ENCODE measurements at places on chromosomes 12 and 14.
A peak's percentile ranks its signal among the peaks of the same experiment; 100 is the strongest.

DNA sequence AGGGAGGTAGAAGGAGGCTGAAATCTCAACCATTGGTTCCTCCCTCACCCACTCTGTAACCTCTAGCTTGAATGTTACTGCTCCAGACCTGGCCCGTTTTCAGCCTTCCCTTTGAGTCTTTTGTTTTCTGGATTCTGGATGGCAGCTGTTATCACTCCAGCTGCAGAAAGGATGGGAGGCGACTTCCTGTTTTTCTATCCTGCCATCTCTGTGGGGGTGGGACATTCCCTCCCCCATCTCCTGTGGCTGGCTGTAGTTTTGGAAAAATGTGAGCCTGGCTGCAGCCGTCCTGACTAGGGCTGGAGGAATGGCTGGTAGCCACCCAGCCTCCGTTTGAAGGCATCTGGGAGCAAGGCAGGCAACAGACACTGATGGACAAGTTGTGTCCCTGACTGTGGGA lies 2.9 kb upstream of the PPFIBP1 start:
- DNase-seq, result no peak

DNA sequence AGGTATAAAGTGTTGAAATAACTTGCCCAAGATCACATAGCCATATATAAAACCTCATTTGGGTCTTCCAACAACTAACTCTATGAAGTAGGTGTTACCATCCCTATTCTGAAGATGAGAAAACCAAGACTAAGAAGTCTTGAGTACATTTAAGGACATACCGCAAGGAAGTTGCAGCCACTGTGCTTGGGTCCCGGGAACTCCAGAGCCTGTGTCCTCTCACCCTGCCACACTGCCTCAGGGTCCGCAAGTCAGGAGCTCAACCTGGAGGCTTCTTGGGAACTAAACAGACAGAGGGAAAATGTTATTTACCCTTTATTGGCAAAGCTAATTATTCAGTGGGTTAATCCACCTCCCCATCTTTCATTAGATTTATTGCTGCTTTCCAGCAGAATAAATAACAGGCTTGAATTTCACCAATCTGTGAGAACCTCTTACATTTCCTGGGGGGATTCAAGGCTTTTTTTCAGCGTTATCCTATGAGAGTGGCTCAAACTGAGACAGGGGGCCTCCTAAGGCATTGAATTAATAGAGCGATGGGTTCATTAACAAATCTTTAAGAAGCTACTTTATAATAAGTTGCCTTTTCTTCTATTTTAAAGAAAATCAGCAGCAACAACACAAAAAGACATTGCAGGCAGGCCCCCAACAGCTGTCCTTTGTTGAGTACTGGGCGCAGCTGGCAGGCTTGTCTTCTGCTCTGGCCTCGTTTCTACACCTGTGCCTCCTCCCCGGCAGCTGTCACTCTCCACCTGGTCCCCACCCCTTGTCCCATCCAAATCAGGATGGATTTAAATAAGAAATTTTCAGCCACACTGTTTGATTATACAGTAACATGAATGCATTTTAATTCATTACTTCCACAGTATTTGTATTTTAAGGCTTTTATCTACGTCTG lies 25.3 kb downstream of the PHLDA1 start:
- DNase-seq, result peak; percentile 44

GRCh38 chr14:63039866-63040265 lies 5.4 kb downstream of the KCNH5 start:
- DNase-seq, result peak; percentile 35

GRCh38 chr14:47153746-47154145 lies 502.2 kb upstream of the RPL10L start:
- DNase-seq, result no peak

Measured in D341Med (cell line).